Left hindlimb (tissue), 1 donor: ENCODE measurements at places on chromosomes 16 and 17.

DNA sequence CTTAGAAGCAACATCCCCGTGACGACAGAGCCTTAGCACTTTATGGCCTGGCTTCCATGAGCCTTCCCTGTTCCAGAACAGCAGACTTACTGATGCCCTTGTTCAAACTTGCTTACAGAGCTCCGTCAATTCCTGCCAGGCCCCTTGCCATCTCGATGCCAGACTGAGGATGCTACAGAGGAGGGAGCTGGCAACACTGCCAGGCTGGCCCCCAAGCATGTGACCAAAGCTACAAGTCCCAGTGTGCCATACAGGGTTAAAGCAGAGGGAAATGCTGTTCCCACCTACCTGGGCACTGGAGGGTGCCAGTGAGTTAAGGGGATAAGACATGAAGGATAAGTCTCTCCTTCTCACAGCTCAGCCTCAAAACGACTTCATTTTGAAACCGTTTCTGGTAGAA, 33.5 kb upstream of the SREBF1 start:
- no peak for DNase-seq

GRCh38 chr17:43817826-43818225, 15.1 kb downstream of the MPP3 start:
- no peak for DNase-seq

DNA sequence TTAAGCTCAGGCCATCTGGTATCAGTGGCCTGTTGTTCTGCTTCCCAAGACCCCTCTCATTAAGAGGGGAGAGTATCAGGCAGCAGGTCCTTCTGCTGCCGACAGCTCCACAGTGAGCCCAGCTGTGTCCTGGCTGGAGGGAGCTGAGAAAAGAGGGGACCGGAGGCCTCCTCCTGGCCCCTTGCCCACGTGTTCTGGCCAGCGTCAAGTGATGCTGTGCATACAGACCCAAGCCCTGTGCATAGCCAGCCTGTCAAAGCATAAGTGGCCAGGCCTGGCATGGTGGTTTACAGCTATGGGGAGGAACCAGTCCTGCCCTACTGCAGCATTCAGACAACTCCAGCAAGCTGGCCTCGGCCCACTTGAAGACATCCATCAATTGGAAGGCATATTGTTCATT, 48.0 kb downstream of the ABCC6 start:
- no peak for DNase-seq

- DNase-seq, result no peak
Measured at GRCh38 chr16:55052741-55053415, 122.2 kb downstream of the IRX5 start.

DNA sequence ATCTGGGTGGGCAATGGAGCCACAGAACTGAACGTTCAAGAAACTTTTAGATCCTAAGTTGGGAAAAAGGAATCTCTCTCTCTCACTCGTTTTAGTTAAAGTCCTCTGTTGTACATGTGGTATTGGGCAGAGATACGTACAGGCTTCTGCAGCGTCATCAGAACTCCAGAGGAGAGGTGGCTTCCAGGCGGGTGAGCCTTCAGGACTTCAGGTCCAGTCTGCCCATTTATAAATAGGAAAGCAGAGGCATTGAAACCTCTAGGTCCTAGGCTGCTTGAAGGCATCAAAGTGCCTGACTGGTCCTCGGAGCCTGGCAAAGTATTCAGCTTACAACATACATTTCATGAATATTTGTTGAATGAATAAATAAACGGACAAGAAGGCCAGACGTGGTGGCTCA, 8.1 kb upstream of the TNFRSF13B start:
- no peak for DNase-seq

DNA sequence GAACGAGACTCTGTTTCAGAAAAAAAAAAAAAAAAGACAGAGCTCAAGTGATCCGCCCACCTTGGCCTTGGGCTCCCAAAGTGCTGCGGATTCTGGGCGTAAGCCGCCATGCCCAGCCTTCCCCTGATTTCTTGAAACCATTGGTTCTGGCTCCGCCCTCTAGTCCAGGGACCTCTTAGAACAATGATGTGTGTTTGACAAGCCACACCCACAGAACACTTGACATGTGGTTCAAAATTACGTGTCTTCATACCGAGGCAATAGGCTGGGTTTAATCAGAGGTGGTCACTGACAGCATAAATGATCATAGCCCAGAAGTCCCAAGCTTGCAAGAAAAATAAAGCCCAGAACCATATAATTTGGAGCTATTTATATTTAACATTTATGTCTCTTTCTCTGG, 23.0 kb downstream of the KNOP1 start:
- peak; percentile 52 for DNase-seq

DNA sequence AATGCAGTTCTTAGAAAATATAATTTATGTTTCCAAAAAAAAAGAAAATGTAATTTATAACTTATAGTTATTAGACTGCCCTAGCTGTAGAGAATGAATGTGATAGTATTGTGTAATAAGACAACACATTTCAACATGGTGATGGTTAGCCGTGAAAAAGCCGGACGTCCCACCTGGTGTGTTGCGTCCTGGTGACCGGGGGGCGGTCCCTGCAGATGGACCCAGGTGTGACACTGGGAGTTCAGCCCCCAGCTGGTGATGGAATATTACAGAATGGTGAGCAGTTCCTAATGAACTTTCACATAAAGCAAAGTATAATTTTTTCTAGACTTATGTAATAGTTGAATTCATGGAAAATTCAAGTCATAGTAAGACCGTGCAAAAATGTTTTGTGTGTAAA, 132.8 kb downstream of the LAT start:
- DNase-seq, result no peak

DNA sequence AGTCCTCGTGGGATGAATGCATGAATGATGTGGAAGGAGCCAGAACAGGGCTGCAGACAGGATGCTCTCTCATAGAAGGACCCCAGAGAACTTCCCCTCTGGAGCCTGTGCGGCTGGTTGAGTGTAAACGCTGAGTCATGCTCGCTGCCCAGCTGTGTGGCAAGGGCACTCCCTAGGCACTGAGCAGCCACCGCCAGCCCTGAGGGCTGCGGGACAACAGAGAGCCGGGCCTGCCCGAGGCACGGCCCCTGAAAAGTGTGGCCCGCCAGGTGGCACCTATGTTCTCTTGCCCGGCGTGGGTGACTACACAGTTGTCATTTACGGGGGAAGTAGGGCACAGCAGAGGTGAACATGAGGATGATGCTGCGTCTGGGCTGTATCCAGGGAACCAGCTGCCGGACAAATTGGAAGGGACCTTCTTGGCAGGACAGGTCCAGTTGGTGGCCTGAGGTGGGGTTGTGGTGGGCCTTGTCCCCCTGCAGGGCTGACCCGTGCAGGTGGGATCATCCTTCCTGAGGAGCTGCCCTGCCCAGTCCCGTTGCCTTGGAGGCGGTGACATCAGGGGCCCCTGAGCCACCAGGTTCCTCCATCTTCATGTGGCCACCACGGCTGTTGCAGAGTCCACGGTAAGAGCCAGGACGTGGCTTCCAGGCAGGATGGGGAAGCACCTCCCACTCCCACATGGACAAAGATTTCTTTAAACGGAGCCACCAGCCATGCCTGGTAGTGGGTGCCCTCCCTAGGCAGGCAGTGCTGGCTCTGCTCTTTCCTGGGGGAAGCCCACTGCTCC, 94.8 kb upstream of the CBX4 start:
- DNase-seq, result no peak

- peak; percentile 68 for DNase-seq
Measured at GRCh38 chr17:951325-952132, 28.0 kb downstream of the NXN start.

DNA sequence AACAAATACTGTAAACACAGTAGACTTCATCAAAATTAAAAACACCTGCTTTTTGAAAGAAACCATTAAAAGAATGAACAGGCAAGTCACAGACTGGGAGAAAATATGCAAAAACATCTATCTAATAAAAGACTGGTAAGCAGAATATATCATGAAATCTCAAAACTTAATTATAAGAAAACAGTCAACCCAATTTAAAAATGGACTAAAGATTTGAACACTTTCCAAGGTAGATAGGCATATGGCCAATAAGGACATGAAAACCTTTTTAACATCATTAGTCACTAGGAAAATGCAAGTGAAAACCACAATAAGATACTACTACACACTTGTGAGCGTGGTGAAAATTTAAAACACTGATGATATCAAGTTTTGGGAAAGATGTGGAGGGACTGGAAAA, 218.7 kb downstream of the CEP112 start:
- DNase-seq, result no peak

DNA sequence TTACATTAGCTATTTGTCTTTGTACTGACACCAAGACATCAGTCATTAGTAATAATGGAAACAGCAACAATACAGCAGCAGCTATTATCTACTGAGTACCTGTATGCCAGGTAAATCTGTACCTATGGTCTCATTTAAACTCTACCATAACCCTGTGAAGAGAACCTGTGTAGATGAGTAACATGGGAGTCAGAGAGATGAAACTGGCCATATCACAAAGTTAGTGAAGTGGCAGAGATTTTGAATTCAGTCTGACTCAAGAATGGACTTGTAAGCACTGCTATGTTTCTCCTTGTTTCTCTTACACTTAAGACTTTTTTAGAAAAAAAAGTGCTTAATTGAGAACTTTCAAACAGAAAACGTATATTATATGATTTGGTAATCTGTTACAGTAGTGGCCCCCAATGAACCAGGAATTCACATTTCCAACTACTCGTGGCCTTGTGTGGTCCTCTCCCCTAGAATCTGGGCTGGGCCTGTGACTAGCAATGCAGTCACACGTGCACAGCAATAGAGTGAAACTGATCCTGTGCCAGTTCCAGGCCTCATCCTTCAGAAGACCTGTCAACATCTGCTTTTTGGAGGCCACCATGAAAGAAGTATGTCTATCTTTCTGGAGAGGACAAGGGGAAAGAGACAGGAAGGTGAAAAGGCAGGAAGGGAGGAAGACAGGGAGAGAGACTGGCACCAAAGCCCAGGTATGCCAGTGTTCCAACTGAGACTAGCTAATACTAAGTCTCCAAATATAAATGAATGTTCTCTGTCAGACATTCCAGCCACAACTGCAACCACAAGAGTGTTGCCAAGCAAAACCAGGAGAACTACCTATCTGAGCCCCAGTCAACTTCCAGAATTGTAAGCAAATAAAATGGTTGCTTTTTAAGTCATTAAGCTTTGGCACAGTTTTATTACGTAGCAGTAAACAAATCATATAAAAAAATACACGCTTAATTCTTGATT, 12.0 kb downstream of the CRLF3 start:
- DNase-seq, result no peak

GRCh38 chr17:27240086-27240801, 53.7 kb upstream of the WSB1 start:
- DNase-seq, result no peak

DNA sequence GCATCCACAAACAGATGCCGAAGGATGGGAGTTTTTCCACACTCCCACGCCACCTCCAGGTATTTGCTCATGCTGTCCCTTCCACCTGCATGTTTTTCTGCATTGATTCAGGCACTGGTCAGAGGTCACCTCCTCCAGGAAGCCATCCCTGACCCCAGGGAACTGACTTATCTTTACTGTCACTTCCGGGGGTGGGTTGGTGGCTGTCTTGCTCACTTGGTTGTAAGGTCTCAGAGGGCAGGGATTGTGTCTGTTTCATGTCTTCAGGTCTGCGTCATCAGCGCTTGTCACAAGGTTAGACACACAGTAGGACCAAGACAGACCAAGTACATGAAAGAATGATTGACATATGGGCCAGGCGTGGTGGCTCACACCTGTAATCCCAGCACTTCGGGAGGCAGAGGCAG, 1.9 kb upstream of the IL4R start:
- DNase-seq, result no peak

DNA sequence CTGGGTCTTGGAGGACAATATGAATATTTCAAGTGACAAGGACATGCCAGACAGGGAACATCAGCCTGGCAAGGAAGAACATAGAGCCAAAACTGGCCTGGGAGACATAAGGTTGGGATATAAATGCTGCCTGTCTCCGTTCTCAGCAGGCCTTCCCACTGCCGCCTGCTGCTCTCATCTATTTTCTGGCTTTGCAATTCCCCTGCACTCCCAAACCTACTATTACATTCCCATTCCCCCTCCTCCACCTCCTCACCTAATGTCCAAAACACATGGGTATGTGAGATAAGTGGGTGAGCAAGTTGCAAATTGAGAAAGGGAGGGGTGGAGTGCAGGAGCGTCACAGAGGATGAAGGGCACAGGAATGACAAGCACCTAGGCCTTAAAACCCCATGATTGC, 244.3 kb upstream of the CDH8 start:
- peak; percentile 16 for DNase-seq

DNA sequence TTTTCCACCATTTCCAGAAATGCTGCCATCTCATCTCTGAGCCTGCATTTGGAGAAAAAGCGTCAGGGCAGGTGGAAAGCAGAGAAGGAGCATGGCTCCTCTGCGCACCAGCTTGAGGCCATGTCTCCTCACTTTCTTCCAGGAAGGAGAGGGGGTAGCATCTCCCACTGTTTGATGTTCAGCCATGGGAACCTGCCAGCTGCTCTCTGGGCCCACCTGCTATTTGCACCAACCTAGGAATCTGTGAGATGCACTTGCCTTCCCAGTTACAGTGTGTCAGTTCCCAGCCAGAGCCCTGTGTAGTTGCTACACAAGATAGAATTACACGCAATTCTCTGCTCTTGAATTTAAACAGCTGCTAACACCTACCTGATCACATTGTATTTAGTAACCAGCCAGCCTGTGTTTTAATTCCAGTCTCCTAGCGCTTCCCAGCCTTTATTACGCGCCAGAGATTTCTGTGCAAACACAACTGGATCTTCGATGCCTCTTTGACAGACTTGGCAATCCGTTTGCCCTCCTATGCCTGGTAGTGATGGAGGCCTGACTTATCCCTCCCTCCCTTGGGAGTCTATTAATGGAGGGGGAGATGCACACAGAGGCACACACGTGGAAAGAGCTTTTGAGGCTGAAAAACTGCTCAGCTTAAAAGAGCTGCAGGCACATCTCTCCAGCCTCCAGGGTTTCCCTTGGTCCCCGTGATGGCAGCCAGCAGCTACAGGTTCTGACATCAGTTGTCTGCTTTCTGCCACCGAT, 98.1 kb upstream of the SEC14L1 start:
- no peak for DNase-seq

- no peak for DNase-seq
Measured at GRCh38 chr16:85421338-85422195, 191.6 kb upstream of the GSE1 start.

- DNase-seq, result peak; percentile 91
Measured at GRCh38 chr17:2049333-2050299, 5.3 kb upstream of the HIC1 start.

DNA sequence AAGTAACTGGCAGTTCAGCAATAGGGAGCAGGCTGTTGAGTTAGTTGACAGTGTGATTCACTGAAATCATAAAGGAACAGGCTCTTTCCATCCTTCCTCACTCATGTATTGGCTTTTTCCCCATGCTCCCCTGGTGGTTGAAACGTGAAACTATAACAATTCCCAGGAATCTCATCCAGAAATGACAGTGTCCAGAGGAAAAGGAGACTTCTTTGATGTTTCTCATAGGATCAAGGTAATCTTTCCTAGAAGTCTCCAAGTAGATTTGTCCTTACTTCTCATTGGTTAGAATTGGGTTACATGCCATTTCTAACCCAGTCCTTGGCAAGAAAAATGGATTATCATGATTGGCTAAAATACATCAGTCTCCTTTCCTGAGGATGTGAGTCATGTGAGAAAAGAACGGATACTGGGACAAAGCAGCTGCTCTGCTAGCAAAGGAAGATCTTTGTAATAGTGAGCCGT, 14.4 kb downstream of the TTC19 start:
- no peak for DNase-seq

GRCh38 chr16:10923650-10924214, 18.5 kb downstream of the DEXI start:
- DNase-seq, result no peak
